HCT116 (cell line): ENCODE measurements at places on chromosomes 12 and 14.

DNA sequence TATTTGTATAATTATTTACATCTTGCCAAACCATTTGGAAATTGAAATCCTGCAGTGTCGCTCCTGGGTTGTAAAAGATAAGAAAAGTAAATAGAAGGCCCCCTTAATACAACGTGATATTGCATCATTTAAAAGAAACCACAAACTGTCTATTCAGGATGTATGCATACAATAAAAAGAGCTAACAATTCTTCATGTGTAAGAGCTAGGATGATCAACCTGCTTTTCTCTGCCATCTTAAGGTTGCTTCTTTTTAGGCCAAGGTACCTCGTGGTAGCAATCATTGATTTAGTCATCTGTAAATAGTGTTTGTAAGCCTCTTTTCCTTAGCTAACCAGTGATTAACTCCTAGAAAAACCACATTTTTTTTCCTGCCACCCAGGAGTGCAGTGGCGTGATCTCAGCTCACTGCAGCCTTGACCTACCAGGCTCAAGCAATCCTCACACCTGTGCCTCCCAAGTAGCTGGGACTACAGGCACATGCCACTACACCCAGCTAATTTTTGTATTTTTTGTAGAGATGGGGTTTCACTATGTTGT is 3.3 kb upstream of the USP44 start:
- DNase-seq = no peak

DNA sequence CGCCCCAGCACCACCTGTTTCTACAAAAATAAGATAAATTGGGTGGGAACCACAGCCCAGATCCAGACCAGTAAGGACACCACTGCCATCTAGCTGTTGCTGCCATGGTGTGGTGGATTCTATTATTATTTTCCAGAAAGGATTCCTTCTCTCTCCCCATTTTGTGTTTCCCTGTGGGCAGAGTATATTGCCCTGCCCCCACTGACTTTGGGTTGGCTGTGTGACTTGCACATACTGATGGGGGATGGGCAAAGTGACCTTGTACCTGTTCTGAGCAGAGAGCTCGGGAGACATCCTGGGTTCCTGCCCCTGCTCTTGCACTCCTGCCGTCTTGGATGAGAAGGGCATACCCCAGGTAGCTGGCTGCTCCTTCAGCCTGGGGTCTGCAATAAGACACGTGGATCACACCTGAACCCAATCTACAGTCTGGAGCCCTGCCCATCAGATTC is 24.3 kb downstream of the MOAP1 start:
- peak; percentile 21 for DNase-seq

DNA sequence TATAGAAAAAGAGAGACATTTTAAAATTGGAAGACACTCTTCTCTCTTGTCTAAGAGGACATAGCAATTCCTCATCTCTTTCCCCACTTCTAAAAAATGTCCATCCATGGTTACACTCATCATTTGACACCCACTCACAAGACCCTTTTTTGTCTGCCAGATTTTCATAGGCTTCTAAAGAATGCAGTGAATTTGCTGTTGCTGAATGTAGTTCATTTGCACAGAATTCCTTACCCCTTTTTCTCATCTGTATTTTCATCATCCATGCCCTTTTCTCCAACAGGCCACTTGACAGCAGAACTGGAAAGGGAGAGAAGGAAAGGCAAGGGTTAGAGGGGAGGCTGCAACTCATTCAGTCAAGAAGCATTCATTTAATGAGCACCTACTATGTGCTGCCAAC is 128.0 kb downstream of the NUAK1 start:
- DNase-seq = no peak

DNA sequence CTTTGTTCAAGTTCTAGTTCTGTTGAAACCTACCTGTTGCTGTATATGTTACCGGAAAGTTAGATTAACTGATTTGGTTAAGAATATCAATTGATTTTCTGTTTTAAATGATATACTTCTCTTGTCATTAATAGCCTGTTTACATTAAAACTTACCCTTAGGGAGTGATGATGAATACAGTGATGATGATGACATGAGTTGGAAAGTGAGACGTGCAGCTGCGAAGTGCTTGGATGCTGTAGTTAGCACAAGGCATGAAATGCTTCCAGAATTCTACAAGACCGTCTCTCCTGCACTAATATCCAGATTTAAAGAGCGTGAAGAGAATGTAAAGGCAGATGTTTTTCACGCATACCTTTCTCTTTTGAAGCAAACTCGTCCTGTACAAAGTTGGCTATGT is 33.0 kb downstream of the CAND1 start:
- DNase-seq = no peak

DNA sequence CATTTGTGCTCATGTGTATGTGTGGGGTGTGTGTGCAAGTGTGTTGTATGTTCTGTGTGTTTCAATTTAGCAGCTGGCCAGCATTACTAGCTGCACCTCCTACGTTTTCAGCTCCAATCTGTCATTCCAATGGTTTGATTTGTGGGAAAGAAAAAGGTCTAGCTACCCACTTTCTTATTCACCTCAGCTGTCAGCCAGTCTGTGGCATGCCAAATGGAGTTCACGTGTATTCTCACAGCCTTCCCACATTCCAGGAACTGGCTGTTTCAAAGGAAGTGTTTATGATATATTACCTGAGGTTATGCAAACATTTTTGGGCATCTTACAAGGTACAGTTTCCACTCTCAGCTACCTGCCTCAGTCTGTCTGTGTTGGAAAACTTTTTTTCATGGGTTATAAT is 220.2 kb upstream of the CPNE8 start:
- DNase-seq = no peak

DNA sequence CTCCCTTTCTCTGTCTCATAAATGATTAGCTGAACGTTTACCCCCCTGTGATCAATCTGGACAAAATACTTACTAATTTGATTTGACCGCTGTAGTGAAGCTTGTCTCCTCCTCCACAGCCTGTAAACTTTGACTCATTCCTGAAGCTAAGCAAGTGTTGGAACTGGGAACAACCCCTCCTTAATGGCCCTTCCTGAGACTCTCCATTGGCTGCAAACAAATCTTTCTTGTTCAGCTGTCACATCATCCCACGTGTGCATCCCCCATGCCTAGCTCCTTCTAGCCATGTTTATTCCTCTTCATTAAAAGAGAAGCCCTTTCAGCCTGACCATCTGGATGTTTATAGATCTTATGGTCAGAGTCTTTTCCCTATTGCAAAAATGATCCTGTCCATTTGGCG is 281.2 kb downstream of the RGS6 start:
- DNase-seq = no peak

- no peak for DNase-seq
Measured at GRCh38 chr14:104442107-104442551, 137.4 kb upstream of the C14orf180 start.

DNA sequence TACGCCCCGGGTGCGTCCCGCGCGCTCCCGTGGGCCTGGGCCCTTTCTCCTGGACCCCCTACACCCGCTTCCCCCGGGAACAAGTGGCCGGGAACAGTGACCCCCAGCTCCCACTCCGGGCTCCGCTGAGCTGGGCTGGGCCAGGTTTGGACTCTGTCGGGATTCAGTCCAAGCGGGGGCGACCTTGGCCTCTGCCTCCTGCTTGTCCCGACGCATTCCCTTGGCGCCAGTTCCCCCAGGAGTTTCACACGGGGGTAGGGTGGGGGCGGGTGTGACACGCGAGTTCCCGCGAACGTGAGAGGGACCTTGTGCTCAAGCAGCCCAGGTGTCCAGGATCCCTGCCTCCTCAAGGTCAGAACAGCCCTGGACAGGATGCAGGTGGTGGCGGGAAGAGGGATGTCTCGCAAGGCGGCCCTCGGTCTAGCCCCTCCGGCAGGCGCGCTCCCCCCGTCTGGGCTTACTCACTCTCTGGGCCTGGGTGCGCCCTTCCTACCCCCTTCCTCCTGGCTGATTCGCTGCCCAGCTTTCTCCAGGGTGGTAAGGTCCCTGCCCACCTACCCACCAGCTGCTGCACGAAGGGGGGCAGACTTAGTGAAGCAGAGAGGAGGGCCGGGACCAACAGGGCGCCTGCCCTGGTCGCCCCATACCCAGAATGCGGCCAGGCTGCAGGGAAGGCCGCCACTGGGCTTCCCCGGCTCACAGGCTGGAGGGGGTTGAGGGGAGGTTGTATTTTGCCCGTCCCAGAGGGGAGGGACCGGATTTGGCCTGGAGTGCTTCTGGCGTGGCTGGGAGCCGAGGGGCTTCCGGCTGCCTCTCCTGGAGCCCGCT is 862 bp downstream of the CRIP2 start:
- DNase-seq = no peak

DNA sequence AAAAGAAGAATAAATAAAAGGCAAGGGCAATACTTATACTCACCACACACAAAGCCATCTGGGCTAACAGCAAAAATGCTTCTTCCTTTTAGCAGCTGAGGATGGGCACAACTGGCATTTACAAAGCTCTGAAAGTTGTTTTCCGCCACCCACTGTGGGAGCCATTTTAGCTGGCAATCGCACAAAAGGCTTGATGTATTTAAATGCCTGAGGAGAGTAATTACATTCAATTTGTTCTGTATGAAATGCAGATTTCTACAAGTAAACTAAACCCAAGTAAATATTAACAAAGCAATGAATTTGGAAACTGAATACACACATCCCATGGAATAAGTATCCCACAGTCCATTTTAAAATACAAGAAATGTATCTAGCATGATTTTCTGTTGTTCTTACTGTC is 37.5 kb downstream of the LRIG3 start:
- no peak for DNase-seq

DNA sequence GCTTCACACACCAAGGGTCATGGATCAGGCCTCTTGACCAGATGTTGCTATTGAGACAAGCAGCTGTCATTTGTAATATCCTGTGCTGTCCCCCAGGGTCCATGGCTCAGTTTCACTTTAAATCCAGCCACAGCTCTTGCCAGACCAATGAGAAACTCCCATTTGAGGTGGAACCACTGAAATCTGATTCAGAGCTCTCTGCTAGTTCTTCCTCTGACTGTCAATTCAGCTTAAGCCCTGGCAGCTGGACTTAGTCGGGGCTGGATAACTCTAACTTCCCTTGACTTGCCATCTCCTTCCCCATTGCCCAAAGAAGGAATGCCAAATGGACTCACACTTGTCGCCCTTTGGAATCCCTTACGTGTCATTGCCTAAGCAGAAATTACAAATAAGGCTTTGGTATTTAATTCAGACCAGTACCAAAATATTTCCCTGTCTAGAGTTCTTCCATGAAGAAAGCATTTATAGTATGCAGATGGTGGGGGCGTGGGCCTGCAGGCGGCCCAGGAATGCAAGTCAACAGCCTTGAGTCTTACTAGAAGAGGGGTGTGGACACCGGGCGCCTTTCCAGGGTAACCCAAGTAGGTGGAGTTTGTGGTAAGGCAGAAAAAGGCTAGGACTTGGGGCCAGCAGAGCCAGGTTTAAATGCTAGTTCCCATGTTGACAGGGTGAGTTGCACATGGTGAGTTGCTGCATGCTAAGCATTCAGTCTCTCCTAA is 96.9 kb upstream of the TMPO start:
- DNase-seq = no peak

DNA sequence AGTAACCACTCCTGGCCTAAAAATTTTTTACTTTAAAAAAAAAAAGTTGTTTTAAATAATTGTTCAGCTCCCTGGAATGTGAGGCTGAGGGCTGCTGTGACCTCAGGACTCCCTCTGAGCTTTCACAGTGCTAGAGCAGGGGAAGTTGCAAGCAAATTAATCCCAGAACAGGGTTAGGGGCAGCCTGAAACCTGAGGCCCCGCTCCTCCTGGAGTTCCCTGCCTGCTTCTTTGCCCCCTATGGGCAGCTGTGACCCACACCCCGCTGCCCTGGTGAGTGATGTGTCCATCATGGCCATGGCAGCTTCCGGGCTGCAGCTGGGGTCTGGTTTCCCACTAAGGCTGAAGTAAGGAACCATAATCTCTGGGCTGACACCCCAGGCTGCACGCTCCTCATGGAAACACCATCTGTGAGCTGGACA is 9.5 kb downstream of the RITA1 start:
- no peak for DNase-seq

DNA sequence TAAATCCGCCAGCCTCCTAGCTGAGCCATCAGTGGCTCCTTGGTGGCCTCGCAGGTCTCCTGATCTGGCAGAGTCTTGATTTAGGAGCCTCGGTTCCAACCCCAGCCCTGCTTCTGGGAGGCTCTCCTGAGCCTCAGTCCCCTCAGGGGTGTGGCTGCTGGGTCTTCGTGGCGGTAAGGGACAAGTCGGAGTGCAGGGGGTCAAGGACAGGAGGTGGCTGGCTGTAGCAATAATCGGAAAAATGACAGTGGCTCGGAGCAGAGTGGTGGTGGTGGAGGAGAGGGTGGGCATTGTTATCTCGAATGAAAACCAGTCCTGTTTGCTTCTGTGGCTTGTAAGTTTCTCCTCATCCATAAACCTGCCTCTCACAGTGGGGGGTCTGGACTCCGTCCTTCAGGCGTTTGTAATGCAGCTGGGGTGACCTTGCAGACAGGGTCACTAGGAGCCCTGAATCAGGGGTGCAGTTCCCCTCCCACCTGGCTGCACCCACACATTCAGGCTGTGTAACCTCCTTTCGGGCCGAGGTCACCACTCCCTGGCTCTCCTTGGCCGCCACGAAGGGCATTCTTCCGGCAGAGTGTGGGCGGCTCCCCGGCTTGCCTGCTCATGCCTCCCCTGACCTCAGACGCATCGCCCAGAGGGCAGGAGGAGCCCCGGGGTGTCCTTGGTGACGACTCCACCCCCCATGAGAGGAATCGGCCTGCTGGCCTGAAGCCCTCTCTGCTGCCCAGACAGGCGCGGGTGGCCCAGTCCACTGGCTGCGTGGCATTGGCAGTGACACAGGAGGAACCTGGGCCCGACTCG is 8.1 kb downstream of the BCL7A start:
- DNase-seq = no peak

- no peak for DNase-seq
Measured at GRCh38 chr14:39827901-39828655, 395.8 kb upstream of the FBXO33 start.

- DNase-seq = peak; percentile 95
Measured at GRCh38 chr12:77925536-77926108, 94.9 kb downstream of the NAV3 start.
